ENCODE measurements at places on chromosomes 1 and 21.

- DNase-seq = no peak
Observed at GRCh38 chr21:37557261-37557950, 190.8 kb downstream of the DYRK1A start.

GRCh38 chr1:168235548-168235885 lies 9.7 kb downstream of the SFT2D2 start:
- DNase-seq = no peak

- DNase-seq = no peak
Observed at GRCh38 chr1:197180252-197180878, 33.9 kb upstream of the ASPM start.

DNA sequence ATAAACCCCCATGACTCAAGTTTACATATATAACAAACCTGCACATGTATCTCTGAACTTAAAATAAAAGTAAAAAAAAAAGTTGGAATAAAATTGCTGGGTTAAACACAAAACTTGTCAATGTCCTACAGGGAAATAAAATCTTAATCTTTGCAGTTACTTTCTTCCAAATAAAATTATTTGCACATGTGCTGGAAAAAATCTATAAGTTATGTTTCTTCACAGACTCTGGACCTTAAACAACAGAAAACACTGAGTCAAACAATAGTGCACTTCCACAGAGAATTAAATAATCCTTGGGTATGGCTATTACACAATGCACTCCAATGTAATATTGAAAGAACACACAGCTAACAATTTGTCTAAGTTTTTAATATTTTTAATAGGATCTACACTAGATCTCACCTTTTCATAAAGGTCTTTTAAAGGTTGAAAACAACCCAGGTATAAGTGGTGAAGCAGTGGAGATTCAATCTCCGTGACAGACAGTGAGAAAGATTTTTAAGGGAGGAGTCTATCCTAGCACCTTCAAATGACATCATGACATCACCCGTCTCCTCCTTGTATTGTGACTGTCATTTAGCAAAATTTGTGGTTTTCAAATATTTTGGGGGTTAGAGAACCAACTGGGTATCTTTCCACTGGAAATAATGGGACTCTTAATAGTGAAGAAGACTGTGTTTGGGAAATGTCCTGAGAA lies 25.2 kb upstream of the FGGY start:
- no peak for DNase-seq
